Lung (tissue), 17 donors: ENCODE measurements at places on chromosomes 11 and 22. TPM values are rescaled to one million over a fixed set of nuclear protein-coding genes. Genes with fewer than 3 reads are reported as not detected.

ANO9 gene
- total RNA-seq = 5.8 TPM

DNA sequence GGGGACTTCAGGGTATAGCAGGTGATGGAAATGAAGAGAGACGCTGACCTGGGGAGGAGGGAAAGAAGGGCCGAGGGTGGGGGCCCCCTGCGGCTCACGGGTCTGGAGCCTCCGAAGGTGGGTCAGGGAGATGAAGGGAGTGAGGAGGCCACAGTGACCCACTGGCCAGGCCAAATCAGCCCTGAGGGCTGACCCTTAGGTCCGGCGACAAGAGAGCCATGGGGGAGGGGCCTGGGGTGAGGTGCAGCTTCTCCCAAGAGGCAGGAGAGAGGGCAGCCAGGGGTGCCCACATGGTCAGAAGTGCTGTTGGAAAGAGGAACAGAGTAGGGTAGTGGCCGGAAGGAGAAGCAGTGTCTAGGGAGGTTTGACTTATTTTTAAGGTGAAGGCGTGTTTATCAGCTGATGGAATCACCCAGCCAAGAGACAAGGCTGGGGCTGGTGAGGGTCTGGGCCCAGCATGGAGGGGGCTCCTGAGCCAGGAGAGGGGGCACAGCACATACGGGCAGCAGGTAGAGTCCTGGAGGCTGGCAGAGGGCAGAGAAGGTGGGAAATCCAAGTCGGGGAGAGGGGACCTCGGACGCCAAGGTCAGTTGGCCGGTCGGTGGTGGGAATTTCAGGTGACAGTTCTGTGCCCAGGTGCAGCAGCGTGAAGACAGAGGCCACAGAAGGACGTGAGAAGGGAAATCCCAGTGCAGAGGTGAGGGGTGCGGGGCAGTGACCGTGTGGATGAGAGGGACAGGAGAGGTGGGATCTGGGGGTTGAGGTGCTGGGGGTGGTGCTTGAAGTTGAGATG is 49.0 kb downstream of the LINC01488 start:
- DNase-seq = no peak

DNA sequence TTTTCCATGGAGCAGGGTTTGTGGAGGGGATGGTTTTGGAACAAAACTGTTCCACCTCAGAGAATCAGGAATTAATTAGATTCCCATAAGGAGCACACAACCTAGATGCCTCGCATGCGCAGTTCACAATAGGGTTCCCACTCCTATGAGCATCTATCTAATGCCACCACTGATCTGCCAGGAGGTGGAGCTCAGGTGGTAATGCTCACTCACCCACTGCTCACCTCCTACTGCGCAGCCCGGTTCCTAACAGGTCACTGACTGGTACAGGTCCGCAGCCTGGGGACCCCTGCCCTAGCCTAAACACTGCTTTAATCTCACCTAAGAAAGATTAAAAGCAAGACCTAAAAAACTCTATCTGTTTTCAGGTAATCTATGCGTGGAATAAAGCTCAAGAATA is 553.0 kb downstream of the JRKL start:
- no peak for DNase-seq

DNA sequence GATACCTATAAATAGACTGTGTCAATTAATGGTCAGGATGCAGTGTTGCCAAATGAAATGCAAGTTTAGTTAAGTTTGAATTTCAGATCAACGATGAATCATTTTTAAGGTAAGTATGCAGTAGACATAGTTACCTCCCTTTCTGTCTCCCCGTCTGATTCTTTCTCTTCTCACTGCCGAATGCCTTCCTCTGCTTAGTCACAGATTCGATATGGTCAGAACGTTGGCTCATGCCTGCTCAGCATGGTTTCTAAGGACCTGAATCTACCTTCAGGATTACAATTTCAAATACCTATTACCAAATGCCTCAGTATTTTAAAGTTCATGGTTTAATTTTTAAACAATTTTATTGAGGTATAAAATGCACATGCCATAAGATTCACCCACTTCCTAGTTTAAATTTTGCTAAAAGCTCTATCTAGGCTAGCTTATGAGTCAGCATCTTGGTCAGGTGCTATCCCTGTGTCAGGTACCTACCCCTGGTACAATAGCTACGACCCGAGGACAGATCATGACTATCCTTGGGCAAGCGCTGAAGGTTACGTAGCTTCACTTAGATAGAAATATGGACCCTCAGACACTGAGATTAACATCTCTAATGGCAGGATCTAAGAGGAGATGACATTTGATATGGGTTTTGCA is 78.2 kb upstream of the SPON1 start:
- no peak for DNase-seq

- DNase-seq = no peak
Measured at GRCh38 chr22:35643991-35644390, 4.3 kb upstream of the APOL6 start.

TMEM191B gene
- total RNA-seq = not detected

DNA sequence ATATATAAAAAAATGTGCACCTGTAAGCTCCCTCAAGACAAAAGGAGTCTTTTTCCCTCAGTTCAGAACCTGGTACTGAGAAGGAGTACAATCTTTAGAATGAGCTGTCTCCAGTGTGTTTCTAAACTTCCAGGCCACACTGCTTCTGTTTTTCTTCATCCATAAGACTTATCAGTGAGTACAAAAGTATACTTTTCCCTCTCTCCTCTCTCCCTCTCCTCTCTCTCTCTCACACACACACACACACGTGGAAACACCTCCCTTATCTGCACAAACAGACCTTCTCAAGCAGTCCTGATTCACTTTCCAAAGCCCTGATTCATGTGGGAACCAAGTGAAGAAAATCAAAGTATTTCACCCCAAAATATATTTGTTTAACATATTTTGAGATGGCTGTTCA is 220.7 kb upstream of the UBASH3B start:
- no peak for DNase-seq

MYRF gene
- 41.2 TPM for total RNA-seq

DNA sequence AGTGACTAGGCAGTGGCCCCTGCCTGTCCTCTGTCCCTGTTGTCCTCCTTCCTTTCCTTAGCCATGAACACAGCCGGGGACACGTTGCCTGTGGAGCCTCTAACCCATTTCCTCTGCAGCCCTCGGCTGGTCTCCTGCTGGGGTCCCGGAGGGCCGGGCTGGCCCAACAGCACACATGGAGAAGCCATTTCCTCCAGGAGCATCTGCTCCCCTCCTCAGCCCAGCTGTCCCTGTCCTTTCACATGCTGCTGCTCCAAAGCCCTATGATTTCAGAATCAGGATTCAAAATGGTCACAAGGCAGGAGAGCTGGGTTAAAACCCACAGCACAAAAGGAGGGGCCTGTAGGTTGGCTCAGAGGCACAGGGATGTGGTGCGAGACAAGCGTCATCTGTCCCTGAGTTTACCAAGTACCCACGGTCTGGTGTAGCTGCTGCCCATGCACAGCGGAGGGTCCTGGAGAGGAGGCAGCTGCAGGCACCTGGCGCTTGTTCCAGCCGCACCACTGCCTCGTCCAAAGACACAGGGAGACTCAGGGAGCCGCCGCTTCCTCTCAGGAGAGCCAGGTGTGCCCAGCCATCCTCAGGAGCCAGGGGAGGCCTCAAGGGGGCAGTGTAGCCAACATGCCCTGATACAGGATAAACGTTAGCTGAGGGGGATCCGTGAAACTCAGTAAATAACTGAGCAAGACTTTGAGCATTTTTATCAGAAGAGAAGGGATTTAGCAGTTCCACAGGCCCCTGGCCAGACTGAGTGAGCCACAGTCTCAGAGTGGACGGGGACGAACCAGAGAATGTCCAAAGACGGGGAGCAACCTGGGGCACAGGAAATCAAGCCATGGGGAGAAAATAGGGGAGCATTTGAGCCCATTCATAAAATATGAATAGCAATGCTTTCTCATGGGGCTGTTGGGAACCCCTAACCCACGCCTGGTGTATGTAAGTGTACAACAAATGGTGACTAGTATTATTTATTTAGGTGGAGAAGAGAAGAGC is 3.9 kb upstream of the VSIG10L2 start:
- peak; percentile 41 for DNase-seq

- DNase-seq = no peak
Measured at GRCh38 chr11:126502159-126502558, 146.7 kb downstream of the ST3GAL4 start.

DNA sequence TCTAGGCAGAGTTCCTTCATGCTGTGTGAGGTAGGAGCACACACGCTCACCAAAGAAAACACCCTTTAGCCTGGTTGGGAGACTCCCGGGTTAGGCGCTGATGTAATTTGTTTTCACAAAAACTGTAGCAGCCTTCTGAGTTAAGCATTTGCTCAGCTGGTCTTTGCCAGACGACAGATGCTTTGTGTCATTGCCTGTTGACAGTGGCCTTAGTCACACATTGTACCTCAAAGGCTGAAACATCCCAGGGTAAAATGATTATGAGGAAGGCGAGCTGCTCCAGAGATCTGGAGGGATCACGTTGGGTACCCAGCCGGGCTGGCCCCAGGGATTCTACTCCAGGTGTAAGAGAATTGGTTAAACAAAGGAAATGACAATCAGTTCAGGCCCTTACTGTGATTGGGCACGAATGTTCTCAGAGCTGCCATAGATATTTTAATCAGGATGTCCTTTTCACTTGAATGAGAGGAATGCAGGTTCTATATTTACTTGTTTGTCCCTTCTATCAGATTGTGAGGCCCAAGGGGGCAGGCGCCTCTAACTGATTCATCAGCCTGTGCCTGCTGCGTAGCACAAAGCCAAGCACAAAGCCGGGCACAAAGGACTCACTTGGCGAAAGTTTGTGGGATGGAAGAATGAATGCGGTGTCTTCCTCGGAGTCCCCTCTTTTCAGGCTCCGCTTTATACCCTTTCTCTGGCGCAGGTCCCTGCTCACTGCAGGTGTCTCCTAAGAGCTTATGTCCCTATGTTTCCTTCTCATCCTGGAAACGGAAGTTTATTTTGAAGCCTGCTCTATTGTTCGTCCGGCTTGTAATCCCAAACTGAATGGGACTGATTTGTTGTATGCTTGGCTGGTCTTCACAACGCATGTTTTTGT is 47.1 kb downstream of the ADM start:
- peak; percentile 94 for DNase-seq

GRCh38 chr11:19345519-19345847 is 104.7 kb upstream of the E2F8 start:
- peak; percentile 40 for DNase-seq

- no peak for DNase-seq
Measured at GRCh38 chr11:116082256-116082655, 578.0 kb upstream of the CADM1 start.

GRCh38 chr11:46222490-46223251 is 54.8 kb upstream of the CREB3L1 start:
- no peak for DNase-seq

DNA sequence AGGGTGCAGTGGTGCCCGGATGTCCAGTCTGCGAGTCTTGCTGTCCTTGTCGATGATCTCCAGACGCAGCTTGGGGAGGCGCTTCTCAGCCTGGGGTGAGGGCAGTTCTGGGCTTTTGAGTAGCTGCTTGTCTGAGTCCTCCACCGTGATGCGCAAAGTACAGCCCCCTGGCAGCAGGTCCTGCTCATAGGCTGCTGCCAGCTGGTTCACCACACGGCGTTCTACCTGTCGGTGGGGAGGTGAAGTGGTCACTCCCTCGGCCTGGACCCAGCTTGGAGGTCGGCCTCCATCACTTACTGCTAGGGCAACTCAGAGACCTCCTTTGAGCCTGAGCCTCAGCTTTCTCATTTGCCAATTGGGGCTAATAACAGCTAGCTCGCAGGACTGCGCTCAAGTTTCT is 49.4 kb upstream of the PHOX2A start:
- no peak for DNase-seq

ANO3 gene
- total RNA-seq = 0.63 TPM

DNA sequence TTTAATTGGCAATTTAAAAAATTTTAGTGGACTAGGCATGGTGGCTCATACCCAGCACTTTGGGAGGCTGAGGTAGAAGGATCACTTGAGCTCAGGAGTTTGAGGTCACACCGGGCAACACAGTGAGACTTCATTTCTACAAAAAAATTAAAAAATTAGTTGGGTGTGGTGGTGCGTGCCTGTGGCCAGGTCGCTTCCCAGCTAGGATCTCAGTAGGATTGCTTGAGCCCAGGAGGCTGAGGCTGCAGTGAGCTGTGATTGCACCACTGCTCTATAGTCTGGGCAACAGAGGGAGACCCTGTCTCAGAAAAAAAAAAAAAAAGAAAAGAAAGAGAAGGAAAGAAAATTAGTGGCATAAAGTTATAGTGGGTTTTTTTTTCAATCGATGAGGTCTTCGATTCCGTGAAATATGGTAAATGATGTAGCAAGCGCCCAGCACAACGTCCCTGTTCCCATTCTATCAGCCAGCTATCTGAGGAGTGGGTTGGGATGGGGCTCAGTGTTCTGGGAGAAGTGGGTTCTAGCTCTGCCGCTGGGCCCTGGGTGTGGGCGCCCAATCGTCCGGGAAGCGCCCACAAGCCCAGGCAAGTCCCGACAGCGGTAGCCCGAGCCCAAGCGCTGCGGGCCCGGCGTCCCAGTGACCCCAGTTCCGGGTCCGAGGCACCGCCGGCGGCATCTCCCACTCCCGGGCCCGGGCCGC is 1.4 kb downstream of the FOSL1 start:
- no peak for DNase-seq

- no peak for DNase-seq
Measured at GRCh38 chr11:28793282-28793738, 685.1 kb downstream of the METTL15 start.

DNA sequence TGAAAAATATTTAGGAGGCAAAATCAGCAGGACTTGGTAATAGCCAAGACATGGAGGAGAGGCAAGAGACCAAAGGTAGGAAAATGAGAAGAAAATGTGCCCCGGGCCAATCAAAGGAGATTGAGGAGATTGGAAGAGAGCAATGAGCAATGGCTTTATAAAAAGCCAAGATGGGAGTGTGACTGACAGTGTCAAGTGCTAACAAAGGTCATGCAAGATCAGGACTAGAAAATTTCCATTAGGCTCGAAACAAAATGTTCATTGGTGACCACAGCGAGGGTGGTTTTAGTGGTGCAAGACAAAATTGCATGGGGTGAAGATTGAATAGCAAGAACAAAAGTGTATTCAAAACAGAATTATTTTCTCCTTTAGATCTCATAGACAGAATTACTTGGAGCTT is 45.2 kb upstream of the TBCEL start:
- DNase-seq = no peak

DNA sequence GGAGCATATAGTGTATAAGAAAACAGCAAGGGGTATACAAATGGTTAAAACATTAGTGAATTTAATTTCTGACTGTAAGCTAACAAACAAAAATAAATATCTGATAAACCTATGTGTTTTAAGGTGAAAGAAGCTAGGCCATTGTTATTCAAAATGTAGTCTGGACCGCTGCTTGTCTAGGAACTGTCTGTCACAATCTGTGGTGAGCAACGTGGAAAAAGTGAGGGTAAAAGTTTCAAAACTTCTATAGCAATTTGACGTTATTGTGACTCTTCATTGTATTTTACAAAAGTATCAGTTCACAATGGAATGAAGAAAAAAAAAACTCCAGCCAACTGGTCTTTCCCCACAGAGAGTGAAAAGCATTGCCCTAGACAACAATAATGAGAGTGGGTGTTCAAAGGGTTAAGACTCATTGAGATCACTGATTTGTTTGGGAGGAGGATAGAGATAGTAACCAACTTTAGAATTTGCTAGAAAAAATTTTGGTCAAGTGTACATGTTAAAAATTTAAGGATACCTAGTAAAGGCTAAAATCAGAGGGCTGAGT is 79.1 kb downstream of the UVRAG start:
- no peak for DNase-seq

TMEM151A gene
- 0.28 TPM for total RNA-seq

- no peak for DNase-seq
Measured at GRCh38 chr11:35992548-35992947, 48.7 kb downstream of the LDLRAD3 start.

GRCh38 chr11:15185021-15185420 is 70.3 kb downstream of the INSC start:
- DNase-seq = no peak
